T-helper 1 cell (primary cell): ENCODE measurements at places on chromosomes 1 and 21.

DNA sequence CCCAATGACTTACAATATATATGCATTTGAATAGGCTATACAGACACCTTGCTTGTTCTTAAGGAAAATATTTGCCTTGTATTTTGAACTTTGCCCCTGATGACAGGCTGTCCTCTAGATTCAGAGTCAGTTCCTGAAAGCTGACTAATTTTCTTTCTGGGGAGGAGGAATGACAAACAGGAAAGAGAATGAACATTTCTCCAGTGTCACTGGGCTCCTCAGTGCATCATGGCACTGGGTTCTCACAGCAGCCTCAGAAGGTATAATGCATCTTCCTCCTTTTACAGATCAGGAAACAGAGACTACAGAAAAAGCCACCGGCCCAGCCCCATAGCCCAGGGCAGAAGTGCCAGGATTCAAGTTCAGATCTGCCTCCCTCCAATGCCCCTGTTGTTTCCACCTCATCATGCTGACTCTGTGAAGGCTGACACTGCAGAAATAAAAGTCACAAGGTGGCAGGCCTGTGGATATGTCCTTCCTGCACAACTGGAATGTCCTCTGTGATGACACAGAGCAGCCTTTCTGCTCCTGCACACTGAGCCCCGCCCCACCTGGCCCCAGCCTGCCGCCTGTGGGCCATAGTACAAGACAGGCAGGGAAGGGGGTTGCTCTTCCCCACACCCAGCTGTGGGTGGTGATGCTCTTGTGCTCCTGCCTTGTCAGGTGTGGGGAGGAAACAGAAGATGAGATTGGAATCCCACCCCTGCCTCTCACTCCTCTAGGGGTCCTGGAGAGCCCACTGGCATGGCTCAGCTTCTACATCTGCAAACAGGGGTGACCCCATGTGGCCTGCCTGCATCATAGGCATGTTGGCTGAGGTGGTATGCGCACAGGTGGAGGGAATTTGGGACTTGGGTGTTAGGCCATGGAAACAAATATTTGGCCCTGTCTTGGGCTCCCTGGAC is 6.4 kb downstream of the TTC22 start:
- no peak for DNase-seq

GRCh38 chr1:225990705-225991464 is 8.3 kb downstream of the SDE2 start:
- no peak for DNase-seq

GRCh38 chr1:66834926-66835325 is 33.9 kb upstream of the INSL5 start:
- DNase-seq = no peak

DNA sequence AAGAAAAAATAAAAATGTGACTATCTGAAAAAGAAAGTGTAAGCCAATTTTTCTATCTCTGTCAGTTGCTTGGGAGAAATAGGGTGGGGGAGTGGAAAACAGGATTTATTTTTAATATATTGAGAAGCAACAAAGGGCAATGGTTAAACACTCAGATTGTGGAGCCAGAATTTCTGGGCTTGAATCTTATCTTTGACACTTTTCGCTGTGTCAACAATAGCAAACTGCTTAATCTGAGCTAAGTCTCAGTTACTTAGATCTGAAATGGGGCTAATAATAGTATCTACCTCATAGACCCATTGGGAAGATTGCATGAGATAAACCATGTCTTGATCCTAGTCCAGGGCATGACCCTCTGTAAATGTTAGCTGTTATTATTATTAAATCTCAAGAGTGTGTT is 468.1 kb downstream of the ADGRL2 start:
- DNase-seq = no peak

- DNase-seq = no peak
Observed at GRCh38 chr1:210981490-210981889, 152.5 kb downstream of the KCNH1 start.

DNA sequence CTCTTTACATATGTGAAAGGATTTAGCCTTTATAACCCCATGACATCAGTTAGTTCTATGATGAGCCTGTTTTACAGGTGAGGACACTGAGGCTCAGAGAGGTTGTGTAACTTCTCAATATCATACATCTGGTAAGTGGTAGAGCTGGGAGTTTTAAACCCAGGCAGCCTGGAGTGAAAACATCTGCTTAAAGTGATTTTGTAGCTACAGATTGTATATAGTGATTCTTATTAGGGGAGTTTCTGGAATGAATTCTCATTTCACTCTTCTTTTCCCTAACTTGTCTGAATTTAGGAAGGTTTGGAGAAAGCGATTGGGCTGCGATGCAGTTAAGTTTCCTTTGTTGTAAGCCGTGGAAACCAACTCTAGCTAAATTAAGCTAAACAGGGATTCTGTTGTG is 175.6 kb downstream of the CAMTA1 start:
- DNase-seq = no peak

DNA sequence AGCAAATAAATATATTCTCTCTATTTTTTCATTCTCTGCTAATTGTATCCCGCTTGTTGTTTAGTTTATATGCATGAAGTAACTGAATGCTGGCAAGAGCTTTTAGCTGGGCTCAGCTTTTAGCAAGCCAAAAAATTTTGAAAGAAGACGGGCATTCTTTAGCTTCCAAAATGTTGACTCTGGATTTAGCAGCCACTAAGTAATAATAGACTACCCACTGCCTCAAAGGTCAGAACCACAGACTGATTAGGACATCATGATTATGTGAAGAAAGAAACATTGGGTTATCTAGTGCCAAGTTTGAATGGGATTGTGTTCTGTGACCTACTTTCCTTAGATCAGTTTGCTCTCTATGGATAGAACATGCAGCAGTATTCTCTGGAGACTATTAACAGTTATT is 80.3 kb upstream of the DPH5 start:
- no peak for DNase-seq
